ENCODE measurements at places on chromosomes 11 and 22.

DNA sequence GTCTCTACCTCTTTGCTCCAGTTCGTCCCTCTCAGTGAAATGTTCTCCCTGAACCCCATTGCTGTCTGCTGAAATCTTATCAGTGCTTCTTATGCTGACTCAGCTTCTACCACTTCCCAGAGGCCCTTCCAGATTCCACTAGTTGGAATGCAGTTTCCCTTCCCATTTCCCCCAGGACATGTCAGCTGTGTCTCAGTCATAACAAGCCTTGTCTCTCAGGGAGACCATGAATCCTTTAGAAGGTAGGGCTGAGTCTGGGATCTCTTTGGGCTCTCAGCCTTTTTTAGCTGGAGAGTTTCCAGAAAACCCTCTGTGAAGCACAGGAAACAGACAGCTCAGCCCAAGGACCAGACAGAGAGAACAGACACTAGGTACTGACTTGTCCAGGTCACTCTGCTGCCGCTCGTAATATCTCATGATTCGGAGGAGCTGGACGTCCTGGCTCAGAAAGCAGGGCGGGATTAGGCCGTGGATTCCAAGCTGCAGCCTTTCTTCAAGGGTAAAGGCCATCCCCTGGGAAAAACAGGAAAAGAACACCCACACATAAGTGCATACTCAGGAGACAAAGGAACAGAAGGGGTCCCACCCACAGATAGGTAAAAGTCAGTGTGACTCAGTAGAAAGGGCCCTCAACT, 113.0 kb downstream of the ME3 start:
- DNase-seq, result no peak

GRCh38 chr11:100680070-100680469, 7.0 kb upstream of the ARHGAP42 start:
- no peak for DNase-seq

DNA sequence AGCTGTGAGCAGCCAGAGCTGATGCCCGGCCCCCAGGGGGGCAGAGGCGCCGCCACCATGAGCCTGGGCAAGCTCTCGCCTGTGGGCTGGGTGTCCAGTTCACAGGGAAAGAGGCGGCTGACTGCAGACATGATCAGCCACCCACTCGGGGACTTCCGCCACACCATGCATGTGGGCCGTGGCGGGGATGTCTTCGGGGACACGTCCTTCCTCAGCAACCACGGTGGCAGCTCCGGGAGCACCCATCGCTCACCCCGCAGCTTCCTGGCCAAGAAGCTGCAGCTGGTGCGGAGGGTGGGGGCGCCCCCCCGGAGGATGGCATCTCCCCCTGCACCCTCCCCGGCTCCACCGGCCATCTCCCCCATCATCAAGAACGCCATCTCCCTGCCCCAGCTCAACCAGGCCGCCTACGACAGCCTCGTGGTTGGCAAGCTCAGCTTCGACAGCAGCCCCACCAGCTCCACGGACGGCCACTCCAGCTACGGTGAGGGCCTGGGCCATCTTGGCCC, 6.1 kb downstream of the CDC42EP1 start:
- no peak for DNase-seq

GRCh38 chr11:61777234-61778090, 14.9 kb downstream of the TMEM258 start:
- DNase-seq, result no peak

GRCh38 chr22:27474112-27474571, 327.4 kb downstream of the MN1 start:
- DNase-seq, result no peak

DNA sequence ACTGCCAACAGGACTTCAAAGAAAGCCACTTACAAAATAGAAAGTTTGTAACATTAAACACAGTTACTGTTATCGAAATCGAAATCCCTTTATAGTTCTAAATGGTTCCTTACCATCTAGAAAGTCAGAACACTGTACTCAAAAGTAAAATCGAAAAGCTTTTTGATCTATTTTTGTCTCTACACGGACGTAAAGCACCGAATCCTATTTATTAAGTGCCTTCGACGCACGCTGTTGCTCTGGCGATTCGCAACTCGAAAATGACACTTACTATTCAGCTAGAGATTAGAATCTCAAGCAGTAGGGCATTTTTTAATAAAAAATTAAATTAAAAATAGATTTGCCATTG, 78.3 kb downstream of the LARGE1 start:
- no peak for DNase-seq

DNA sequence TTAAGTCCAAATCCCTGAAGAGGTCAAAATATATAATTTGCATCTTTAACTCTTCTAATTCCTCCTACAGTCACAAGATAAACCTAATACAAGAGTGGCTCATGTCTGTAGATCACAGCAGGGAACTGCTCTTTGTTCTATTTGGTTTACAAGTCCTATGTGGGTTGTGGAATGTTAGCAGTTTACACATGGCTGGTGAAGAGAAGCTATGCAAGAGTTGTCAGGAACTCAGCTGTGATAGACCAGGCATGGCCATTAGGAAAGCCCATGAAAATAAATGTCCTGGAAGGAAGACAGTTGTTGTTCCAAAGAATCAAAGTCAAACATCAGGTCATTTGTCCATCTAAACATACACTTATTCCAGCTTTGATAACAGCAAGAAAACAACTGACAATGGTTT, 312.4 kb upstream of the PITPNB start:
- no peak for DNase-seq

- no peak for DNase-seq
These were observed 43.8 kb downstream of the CELF1 start for GRCh38 chr11:47509077-47509536.

DNA sequence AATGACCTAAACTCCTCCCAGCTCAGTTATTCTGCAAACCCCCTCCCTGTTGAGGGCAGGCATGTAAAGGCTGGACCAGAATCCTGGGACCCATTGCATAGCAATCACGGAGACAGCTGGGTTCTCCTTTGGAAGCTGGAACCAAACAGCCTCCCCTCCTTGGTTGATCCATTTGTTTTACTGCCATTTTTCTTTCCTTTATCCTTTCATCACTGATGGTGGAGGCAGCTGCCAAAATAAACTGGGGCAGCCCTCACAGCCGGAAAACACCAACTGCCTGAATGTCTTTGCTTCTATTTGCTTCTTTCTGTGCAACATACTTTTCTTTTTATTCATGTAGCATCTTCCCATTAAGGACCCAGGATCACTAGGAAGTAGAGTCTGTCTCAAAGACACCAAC, 150.0 kb upstream of the SYT13 start:
- no peak for DNase-seq

DNA sequence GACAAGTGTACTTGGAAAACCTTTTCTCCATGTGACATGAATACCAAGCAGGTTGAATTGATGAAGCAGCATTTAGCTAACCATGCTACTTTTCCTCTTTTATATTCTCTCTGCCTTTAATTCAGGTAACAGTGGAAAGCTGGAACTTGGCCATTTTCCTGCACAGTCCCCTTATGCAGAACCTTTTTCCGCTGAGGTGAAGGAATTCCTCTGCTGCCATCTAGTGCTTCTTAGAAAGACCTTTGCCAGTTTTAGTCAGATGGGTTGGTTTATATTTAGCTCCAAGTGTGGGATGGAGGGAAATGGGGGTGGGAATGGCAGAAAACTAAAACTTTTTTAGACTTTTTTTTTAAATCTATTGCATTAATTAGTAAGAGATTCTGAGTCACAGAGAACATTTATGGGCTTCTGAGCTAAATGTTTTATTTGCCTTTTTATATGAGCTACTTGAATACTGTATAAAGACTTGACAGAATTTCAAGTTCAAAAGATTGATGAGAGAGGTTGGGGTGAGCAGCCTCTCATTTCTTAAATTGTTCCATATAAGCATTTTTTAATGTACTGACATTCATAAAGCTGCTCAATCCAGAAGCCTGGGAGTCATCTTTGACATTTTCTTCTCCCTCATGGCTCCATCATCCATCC, 153.9 kb upstream of the ZC3H12C start:
- DNase-seq, result peak; percentile 97

- no peak for DNase-seq
These were observed 55.5 kb downstream of the CHRDL2 start for GRCh38 chr11:74675761-74676160.

DNA sequence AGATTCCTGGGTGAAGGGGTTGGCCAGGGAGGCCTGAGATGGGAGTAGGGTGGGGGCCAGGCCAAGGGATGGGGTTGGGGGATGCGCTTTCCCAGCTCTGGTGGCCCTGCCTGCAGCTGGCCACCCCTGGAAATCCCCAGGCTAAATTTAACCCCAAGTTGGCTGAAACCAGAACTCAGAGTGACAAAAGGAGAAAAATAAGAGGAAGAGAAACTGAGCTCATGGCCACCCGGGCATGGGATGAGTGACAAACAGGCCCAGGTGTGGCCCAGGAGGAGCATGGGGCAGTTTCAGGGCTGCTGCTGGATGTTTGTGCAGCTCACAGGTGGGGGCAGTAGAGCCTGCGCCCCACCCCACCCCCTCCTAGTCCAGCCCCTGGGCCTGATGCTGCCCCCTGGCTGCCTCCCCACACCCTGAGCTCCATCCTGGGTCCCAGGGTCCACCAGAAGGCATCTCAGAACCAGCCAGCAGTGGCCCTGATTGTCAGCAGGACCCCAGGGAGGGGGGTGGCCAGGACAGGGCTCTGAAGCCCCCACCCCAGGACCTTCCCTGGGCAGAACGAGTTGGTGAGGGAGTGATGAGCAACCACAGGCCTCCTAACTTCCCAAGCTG, 48.0 kb downstream of the IGLL5 start:
- DNase-seq, result no peak

GRCh38 chr11:120134931-120135228, 3.0 kb downstream of the TRIM29 start:
- no peak for DNase-seq

DNA sequence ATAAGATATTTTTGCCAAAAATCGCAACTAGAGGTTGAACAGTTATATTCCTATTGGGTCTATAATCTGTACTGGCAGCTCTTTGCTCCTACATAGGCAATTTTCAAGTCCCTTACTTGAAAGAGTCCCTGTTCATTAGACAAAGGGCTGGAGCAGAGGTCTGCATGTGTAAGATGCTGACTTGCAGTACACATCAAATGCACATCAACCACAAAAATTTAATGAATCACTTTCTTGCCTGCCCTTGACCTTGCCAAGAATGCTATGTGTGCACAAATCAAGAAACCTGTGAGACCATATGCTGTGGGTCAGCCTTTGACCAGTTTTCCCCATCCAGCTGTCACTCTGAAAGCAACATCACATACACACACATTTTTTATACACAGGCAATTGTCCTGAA, 661.5 kb downstream of the LRRC4C start:
- DNase-seq, result no peak

DNA sequence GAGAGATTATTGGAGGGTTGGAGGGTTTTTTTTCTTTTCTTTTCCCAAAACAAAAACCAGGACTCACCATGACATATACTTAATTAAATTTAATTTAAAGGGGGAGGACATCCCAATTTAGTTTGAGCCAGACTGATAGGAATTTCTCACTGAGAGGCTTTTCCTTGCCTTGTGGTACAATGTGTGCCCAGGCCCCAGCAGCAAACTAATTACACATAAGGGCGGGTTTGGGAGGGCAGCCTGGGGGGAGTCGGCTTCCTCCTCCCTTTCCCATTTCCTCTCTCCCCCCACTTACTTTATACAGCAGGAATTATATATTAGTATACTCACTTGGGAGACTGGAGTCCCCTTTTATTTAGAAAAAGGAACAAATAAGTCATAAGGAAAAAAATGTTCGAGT, 2.9 kb downstream of the TEAD1 start:
- peak; percentile 68 for DNase-seq
